ENCODE measurements at places on chromosomes 11 and 22.

DNA sequence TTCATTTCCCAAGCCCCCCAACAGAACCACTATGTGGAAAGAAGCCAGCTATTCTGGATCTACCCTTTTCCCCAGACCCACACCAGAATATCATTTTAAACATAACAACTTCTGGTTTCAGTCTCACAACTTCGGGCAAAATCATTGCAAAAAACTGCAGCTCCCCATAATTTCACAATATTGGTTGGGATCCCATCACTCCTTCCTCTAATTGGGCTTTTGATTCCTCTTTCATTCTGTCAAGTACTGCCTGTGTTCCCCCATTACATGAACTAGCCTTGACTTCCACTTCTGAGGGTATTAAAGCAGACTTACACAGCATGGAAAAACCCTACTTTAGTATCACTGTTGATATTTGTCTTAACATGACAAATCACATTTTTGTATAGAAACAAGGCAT is 4.1 kb upstream of the APOL3 start:
- DNase-seq: no peak

GRCh38 chr22:31179345-31179744 is 19.4 kb downstream of the RNF185 start:
- DNase-seq: no peak

GRCh38 chr11:103202048-103202651 is 92.9 kb downstream of the DYNC2H1 start:
- peak; percentile 25 for DNase-seq

DNA sequence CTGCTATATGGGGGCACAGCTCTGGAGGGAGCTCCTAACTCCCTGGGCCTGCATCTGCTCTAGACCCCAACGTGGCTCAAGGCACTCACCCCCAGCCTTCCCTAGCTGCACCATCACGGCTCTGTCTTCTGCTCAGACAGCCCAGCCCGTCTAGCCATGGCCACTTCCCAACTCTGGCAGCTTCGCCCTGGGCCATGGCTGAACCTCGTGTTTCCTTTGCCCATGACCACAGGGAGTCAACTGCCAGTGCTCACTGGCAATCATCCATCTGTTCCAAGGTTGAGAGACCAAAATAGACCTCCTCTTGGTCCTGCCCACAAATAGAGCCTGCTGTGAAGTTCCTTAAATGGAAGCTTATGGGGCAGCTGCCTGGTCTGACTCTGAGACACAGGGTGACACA is 5.4 kb downstream of the LMO1 start:
- DNase-seq: no peak

GRCh38 chr11:28820296-28820989 is 712.3 kb downstream of the METTL15 start:
- no peak for DNase-seq

- no peak for DNase-seq
These were observed 33.4 kb downstream of the SIK2 start for GRCh38 chr11:111635706-111636045.

DNA sequence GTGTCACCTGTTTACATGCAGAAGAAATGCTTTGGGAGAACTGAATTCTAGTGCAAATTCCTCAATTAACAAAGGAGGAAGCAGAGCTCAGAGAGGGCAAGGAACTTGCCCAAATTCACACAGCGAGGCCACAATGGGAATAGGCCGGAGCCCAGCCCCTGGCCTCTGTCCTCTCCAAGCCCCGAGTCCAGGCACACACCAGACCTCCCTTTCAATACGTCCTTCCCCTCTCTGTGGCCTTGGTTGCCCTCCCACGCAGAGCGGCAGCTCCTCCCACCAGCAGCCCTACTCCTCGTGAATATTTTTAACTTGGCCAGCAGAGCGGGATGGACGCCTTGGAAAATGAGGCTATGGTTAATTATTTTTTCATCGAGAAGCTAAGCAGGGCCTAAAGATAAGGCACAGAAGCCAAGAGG is 1.6 kb upstream of the CARD10 start:
- DNase-seq: no peak

DNA sequence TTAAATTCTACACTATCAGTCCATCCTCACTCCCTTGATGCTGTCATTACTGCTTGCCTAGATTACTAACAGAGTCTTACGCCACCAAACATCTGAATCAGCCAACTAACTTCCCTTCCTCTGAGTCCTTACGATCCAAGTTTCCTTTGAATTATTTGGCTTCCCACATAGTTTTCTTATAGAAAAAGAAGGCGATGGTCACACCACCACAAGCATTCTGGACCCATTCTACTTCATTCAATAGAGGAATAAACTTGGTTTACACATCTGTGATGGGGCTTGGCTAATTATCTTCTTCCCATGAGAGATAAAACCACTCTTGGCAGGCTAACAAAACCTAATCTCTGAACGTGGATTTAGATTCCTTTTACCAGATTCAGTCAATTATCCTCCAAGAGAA is 35.0 kb downstream of the INTS4 start:
- no peak for DNase-seq
